ENCODE measurements at places on chromosomes 16 and 17.

GRCh38 chr17:6101706-6102105 is 31.5 kb downstream of the WSCD1 start:
- no peak for DNase-seq

DNA sequence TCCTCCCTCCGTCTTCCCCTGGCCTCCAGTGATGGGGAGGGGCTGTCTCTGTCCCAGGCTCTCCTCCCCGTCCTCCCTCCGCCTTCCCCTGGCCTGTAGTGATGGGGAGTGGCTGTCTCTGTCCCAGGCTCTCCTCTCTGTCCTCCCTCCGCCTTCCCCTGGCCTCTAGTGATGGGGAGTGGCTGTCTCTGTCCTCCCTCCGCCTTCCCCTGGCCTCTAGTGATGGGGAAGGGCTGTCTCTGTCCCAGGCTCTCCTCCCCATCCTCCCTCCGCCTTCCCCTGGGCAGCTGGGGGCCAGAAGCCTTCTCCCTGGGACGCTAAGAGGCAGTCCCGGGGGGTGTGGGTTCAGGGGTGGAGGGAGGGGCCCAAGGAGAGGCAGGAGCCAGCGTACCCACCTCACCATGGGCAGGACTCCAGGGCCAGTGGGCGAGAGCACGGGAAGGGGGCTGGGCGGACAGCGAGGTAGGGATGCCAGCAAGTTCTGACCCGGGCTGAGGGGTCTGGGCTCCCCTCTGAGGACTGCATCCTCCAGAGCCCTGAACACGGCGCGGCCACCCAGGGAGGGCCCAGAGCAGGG is 14.8 kb downstream of the UTS2R start:
- no peak for DNase-seq

- DNase-seq = no peak
Observed at GRCh38 chr17:79986411-79987186, 49.1 kb downstream of the TBC1D16 start.

DNA sequence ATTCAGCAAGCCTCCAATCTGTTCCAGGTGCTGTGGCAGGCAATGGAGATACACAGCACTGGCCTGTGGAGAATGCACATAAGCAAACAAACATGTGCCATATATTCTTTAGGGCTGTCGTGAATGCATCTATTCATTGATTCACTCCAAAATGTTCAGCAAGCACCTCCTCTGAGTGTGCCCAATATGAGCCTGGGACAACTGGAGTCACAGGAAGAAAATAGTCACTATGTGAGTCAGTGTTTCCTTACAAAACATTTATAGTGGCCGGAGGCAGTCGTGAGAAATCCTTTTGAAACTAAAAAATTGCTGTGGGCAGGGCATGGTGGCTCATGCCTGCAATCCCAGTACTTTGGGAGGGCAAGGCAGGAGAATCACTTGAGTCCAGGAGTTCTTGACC is 310.1 kb downstream of the CA10 start:
- no peak for DNase-seq

DNA sequence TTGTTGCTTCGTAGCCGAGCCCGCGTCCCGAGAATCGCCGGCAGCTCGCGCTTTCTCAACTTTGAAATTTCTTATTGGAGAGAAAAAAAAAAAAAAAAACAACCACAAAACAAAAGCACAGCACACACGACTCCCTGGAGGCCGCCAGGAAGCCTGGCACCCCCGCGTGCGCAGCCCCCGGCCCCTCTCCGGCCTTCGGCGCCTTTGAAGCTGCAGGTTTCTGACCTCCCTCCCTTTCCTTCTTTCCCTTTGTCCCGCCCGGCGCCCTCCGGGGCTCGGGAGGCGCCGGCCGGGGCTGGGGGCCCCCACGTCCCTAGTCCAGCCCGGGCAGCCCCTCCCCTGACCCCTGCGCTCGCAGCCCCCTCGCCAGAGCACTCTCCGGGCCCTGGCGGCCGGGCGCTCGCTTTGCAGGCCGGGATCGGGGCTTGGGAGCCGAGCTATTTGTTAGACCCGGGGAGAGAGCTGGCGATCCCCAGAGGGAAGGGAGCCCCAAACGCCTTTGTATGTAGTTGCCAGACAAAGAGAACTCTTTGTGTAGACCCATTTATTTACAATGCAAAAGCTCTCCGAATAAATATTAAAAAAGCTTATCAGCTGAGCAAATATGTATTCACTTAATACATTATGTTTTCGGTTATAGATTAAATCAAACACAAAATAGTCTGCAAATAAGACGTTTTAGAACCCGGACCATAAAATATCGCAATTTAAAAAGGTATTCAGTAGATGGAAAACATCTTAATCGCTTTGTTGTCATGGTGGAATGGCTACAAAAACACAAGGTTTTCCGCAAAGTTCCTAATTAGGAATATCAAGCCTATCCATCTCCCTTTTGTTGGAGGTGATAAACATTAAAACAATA is 2.3 kb downstream of the BAHCC1 start:
- DNase-seq = no peak

GRCh38 chr16:2966808-2967191 is 2.3 kb upstream of the PAQR4 start:
- DNase-seq = no peak

GRCh38 chr17:72004611-72005331 is 116.0 kb upstream of the SOX9 start:
- DNase-seq = no peak

DNA sequence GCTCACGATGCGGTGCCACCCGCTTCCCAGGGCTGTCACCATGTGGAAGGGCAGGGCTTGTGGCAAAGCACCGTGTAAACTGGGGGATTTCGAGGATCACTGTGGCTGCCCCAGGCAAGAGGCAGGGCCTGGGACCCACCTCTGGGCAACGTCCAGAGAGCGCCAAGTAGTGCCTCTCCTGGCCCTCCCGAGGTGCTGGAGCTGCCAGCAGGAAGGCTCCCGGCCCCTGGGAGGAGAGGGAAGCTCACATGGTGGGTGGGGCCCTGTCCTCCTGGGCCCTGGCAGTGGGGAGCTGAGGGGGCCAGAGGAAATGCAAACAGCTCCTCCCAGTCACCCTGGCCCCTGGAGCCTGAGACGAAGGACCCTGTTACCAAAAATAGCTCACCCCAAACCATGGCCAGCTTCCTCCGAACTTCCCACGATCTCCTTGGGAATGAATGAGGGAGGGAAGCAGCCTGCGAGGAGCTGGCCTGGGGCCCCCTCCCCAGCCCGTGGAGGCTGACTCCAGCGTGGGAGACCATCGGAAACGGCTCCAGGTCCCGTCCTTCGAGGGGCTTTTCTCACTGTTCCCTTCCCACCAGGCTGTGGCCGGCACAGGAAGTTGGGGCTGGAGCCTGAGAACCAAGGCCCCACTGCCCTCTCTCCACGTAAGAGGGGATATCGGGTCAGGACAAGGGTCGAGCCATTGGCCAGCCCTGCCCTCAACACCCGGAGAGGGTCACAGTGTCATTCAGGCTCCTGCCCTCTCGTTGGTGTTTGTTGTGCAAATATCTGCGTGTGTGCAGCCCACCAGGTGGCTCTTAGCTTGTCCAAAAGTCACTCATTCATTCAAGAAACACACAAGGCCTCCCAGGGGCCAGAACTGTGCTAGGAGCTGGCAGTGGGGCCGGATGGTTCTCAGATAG is 17.7 kb downstream of the VASN start:
- DNase-seq = no peak
